Neural cell (in vitro differentiated cells): ENCODE measurements at places on chromosomes 6 and 20. TPM values are rescaled to one million over a fixed set of nuclear protein-coding genes. Genes with fewer than 3 reads are reported as not detected.

The IL17A gene
- polyA plus RNA-seq: not detected in 2 replicates

The BEND6 gene
- 5.4 and 8.6 TPM in 2 replicates for polyA plus RNA-seq

The PI3 gene
- 1.4 TPM in 1 of 2 replicates, not detected in the other for polyA plus RNA-seq

The BFSP1 gene
- 1.3 and 2.3 TPM in 2 replicates for polyA plus RNA-seq

The TEAD3 gene
- 0.10 and 0.42 TPM in 2 replicates for polyA plus RNA-seq

The EFCAB8 gene
- polyA plus RNA-seq: not detected in 2 replicates

The SLC22A16 gene
- not detected in 2 replicates for polyA plus RNA-seq

The AGPAT4 gene
- 42.6 and 49.3 TPM in 2 replicates for polyA plus RNA-seq

The ECT2L gene
- not detected in 2 replicates for polyA plus RNA-seq

The ACOT8 gene
- polyA plus RNA-seq: 60.9 and 68.7 TPM in 2 replicates
